ENCODE measurements at places on chromosomes 6 and 20.

DNA sequence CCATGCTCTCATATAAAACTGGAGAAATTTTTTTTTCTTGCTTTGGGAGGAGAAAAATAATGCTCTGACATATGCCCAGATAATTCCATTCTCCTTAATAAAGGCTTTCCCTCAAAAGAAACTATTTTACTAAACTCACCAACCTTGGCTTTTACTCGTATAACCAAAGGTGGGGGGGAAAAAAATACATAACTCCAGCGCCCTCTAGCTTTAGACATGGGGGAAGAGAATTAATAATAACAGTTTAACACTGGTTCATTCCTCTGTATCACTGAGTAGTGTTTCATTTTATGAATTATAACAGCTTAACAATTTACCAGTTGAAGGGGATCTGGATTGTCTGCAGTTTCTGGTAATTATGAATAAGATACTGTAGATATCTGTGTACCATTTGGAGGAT lies 1226.1 kb downstream of the GRIK2 start:
- DNase-seq = no peak

GRCh38 chr6:36364669-36365479 lies 22.6 kb downstream of the ETV7 start:
- no peak for DNase-seq

DNA sequence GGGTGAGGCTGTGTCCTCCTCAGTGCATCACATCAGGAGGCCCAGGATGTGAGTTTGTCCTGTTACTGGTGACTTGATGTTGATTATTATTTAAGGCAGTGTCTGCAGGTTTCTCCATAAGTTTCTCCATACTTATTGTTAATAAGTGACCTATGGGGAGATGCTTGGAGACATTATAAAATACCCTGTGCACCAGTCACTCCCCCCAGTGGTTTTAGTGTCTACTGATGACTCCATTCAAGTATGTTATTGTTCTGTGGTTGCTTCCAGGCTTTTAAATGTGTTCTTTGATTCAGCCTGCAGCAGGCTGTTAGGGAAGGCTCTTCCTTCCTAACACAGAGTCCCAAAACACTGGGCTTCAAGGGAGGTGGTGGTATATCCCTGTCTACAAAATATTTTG lies 14.6 kb upstream of the CST3 start:
- no peak for DNase-seq

DNA sequence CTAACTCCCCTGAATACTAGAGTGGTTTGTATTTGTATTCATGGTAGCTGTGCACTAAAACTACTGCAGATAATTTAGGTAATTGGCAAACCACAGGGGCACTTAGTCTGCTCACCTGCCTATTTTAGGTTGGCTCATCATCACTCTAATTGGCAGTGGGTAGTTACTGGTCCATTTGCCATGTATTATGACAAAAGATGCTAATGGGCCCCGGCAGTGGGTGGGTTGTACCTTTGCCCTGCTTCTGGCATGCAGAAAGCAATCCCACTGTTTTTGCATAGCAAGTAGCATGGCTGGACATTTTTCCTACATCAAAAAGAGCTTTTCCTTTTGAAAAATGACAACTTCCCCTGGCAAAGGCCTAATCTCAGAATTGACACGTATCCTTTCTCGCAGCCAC lies 741.4 kb upstream of the MAP3K7 start:
- no peak for DNase-seq

DNA sequence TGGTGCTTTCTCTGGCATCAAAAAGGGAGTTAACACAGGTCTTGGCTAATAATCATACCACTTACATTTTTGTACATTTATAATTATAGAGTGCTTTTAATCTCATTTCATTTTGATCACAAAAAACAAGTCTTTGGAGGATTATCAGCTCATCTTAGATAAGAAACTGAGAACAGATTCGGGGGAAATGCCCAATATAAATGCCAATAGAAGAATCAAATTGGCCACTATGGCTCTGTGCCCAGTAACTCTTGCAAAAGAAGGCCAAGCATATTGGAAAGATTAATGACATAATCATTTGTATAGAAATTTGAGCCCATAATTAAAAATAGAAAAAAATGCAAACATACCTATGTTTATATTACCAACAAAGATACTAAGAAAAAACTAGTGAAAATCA lies 42.5 kb downstream of the IPCEF1 start:
- no peak for DNase-seq

GRCh38 chr20:60228255-60228654 lies 270.0 kb downstream of the CDH26 start:
- no peak for DNase-seq

GRCh38 chr6:130140084-130140483 lies 82.7 kb downstream of the SAMD3 start:
- DNase-seq = no peak

DNA sequence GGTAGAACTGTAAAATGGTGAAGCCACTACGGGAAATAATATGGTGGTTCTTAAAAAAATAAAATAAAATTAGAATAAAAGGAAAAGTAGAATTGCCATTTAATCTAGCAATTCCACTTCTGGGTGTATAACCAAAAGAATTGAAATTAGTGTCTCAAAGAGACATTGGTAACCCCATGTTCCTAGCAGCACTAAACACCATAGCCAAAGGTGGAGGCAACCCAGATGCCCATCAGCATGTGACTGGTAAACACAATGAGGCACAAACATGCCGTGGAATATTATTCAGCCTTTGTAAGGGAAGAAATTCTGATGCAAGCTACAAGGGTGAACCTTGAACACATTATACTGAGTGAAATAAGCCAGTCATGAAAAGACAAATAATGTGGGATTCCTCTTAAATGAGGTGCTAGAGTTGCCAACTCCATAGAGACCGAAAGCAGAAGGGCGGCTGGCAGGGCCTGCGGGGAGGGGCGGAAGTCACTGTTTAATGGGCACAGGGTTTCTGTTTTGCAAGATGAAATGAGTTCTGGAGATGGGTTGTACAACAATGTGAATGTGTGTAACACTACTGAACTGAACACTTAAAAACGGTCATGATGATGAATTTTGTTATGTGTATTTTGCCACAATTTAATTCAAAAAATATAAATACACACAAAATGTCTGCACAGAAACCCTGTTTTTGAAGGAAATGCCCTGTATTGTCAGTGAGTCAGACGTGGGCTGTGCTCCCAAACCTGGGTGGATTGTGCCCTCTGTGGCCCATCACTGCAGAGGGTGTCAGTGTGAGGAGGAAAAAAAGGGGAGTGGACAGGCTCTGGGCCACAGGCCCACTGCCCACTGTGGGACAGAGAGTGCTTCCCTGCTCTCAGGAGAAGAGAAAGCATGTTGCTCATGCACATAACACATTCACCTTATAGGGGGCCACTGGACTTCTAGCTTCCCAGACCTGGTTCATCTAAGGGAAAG lies 49.6 kb upstream of the CD93 start:
- no peak for DNase-seq

DNA sequence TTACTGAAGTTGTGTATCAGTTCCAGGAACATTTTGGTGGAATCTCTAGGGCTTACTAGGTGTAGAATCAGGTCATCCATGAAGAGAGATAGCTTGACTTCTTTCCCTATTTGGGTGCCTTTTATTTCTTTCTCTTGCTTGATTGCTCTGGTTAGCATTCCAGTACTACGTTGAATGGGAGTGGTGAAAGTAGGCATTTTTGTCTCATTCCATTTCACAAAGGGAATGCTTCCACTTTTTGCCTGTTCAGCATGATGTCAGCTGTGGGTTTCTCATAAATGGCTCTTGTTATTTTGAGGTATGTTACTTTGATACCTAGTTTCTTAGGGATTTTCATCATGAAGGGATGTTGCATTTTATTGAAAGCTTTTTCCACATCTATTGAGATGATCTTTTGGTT lies 195.3 kb downstream of the MOXD1 start:
- no peak for DNase-seq

GRCh38 chr6:47439348-47439668 lies 38.3 kb upstream of the CD2AP start:
- no peak for DNase-seq

DNA sequence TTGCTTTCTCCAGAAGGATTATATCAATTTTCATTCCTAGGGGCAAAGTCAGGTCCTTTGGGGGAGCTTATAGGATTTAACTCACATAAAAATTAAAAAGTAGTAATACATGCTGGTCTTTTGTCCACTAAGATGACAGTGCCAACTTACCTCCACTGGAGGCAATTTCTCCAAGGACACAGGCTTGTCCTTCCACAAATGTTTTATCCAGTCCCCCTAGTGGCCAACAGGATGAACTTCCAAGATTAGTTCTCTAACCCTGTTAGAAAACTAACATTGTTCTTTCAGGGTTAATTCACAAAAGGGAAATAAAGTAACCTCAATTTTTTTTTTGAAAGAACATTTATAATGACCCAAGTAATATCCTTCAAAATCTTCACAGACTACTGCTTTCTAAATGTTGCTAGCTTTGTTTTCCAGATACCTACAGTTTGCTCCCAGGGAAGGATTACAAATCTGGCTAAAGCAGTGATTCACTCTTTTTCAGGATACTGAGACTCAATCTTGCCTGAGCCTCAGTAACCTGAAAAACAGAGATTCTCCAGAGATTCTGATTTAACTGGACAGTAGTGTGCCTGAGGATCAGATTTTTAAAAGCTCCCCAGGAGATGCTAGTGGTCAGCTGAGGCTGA lies 31.7 kb upstream of the UBR2 start:
- no peak for DNase-seq

DNA sequence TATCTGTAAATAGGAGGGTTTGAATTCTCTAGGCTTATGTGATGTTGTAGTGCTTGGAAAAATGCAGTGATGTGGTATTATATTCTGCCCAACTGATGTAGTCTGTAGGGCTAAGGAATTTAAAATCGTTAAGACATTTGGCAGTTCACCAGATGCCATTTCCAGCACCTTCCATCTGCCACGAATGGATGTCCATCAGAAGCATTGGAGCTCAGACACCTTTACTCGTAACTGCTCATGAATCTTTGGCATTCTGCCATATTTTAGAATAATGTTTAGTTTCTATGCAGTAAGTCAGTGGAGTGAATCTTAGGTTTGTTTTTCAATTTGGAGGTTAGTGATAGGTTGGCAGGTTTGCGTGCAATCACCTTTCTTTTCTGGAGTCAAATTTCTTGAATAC lies 2.4 kb upstream of the SYTL3 start:
- no peak for DNase-seq

DNA sequence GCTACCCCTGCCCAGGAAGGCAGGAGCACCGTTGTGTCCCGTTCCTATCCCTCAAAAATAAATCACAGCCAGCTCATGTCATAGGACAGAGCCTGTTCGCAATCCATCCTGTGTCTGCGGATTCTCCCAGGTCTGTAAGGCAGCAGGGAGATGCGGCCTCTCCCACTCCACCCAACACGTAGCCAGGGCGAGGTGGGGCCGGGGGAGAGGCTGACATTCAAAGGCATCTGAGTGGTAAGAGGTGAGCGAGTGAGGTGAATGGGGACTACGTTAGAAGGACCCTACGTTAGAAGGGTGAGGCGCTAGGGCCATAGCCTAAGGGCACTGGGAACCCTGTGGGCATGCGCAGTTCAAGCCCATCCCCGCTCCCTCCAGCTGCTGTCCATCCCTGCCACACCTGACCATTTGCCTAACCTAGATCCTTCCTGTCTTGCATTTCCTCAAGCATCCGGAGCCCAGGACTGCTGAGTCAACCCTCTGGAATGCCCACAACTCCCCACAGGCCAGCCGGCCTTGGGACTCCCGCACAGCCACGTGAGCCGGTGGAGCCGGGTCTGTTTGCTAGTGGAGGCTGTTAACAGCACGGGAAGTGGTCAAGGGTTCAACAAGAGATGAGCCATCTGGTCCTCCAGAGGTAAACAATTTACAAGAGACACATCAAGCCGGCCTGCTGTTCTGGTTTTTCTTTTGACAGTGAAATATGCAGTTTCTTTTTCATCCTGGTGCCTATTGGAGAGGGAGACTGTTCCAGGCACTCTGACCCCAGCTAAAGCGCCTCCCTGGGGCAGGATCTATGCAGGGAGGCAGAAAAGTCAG lies 45.9 kb downstream of the RIPOR3 start:
- DNase-seq = no peak

DNA sequence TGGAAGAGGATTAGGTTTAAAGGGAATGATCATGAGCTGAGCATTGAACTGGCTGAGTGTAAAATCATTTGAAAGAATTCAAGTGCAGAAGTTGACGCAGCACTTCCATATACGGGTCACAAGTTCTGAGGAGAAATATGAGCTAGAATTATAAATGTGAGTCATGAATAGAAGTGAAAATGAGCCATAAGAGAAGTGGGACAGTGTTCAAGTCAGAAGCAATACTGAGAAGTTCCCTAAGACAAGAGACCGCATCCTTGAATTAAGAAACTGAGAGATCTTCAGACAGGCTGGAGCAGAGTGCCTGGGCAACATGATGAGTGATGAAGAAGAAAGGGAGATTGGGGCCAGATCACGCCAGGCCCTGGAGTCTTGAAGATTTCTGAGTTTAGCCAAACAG lies 209.7 kb downstream of the TBX18 start:
- DNase-seq = no peak

- DNase-seq = no peak
These were observed 95.5 kb upstream of the AGPAT4 start for GRCh38 chr6:161369339-161369738.

DNA sequence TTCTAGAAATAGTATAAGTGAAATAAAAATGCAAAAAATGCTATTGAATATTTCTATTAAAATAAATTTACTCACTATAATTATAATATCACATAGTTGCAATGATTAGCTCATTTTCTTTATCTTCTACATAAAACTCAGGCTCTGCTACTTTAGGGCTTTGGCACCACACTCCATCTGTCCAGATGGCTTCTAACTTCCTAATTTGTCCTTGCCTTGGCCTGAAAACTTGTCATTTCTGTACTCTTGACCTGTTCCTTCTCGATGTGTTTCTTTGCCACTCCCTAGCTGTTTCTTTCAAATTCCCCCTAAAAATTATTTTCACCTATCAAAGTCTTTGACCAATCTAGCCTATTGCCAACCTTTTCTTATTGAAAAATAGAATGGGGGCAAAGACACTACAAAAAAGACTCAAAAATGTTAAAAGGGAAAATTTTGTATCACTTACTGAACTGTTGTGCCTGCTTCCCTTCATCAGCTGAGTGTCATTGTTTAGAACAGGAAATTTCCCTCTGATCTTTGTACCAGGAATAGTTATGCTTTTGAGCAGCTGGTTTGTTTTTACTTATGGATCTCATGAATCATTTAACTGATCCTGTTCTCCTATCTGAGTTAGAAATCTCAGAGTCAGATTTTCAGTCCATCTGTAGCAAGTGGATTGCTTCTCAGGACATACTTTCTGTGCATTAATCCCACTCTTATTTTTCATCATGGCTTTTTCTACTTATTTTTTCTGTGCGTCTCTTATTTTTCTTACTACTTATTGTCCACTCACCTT lies 279.2 kb upstream of the CNR1 start:
- DNase-seq = no peak

All from esophagus squamous epithelium (tissue), 5 donors.